ENCODE measurements at places on chromosomes 5 and 9. TPM values are rescaled to one million over a fixed set of nuclear protein-coding genes. Genes with fewer than 3 reads are reported as not detected.

The FOXE1 gene
- total RNA-seq = 6.8 TPM

The DNM1 gene
- 31.9 TPM for total RNA-seq

The RNF38 gene
- 20.5 TPM for total RNA-seq

The FOXD4L5 gene
- not detected for total RNA-seq

The ALG2 gene
- total RNA-seq = 22.9 TPM

The POLE3 gene
- 36.5 TPM for total RNA-seq

The SLCO4C1 gene
- 1.0 TPM for total RNA-seq

The GABRA1 gene
- total RNA-seq = not detected

The SCGB3A2 gene
- total RNA-seq = 5.8 TPM

The PCDHA5 gene
- total RNA-seq = 0.41 TPM

The ARSI gene
- total RNA-seq = 18.9 TPM

The NFIB gene
- 161 TPM for total RNA-seq

The PCDHGC5 gene
- total RNA-seq = 3.1 TPM

The ISOC1 gene
- total RNA-seq = 35.7 TPM

The OR1N1 gene
- total RNA-seq = not detected

The TLX3 gene
- not detected for total RNA-seq

The NIPAL4 gene
- total RNA-seq = 2.1 TPM

The PLPP1 gene
- 141 TPM for total RNA-seq

The AQP7 gene
- total RNA-seq = 8.4 TPM

The DDX4 gene
- not detected for total RNA-seq

The SLC27A6 gene
- 11.2 TPM for total RNA-seq

The NR4A3 gene
- 4.7 TPM for total RNA-seq

The WDR38 gene
- not detected for total RNA-seq

The PPP3R2 gene
- not detected for total RNA-seq

The DIPK1B gene
- 18.3 TPM for total RNA-seq

The CCIN gene
- 0.41 TPM for total RNA-seq

The RELL2 gene
- 0.82 TPM for total RNA-seq

The SLC23A1 gene
- not detected for total RNA-seq

The PCDHGC3 gene
- total RNA-seq = 104 TPM

The PHF2 gene
- total RNA-seq = 36.2 TPM

The PCDHAC1 gene
- total RNA-seq = 0.41 TPM

The HINT1 gene
- total RNA-seq = 120 TPM

The LCP2 gene
- total RNA-seq = 11.6 TPM

The IFNB1 gene
- total RNA-seq = not detected

The GABRG2 gene
- total RNA-seq = not detected

The SPINK4 gene
- not detected for total RNA-seq

The TRIP13 gene
- 5.8 TPM for total RNA-seq

The SLC45A2 gene
- not detected for total RNA-seq

The C9orf43 gene
- total RNA-seq = 0.92 TPM

The GNE gene
- total RNA-seq = 33.1 TPM

The OMD gene
- 18.0 TPM for total RNA-seq

The NUTM2F gene
- total RNA-seq = not detected

The ACTBL2 gene
- not detected for total RNA-seq

The FAF2 gene
- total RNA-seq = 24.2 TPM

The FOXD4L4 gene
- total RNA-seq = not detected

The PPP6C gene
- 23.3 TPM for total RNA-seq

All from tongue (tissue), 3 donors.